Suppressor macrophage treated with lipopolysaccharide for 4 hours (primary cell): ENCODE measurements at places on chromosomes 12 and 14.

DNA sequence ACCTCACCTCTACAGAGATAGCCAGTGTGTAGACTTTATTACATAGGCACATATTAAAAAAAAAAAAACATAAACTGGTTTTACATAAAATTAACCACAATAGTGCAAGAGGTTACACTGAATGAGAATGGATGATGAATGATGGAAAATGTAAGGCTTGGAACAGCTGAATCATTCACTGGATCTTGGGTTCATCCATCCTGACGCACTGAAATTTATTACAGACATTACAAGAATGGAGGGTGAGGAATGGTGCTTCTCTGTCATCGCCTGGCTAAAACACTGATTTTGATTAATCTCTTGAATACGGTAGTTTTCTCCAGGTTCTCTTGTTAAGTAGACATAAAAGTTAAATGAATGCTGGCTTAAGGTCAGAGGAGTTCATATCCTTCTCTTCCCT is 40.0 kb upstream of the GTF2A1 start:
- no peak for DNase-seq

- no peak for DNase-seq
Measured at GRCh38 chr12:48104531-48104930, 1.3 kb downstream of the SENP1 start.

- no peak for DNase-seq
Measured at GRCh38 chr12:26978801-26979200, 35.4 kb downstream of the TM7SF3 start.

- no peak for DNase-seq
Measured at GRCh38 chr14:68033336-68033932, 213.9 kb downstream of the RAD51B start.

DNA sequence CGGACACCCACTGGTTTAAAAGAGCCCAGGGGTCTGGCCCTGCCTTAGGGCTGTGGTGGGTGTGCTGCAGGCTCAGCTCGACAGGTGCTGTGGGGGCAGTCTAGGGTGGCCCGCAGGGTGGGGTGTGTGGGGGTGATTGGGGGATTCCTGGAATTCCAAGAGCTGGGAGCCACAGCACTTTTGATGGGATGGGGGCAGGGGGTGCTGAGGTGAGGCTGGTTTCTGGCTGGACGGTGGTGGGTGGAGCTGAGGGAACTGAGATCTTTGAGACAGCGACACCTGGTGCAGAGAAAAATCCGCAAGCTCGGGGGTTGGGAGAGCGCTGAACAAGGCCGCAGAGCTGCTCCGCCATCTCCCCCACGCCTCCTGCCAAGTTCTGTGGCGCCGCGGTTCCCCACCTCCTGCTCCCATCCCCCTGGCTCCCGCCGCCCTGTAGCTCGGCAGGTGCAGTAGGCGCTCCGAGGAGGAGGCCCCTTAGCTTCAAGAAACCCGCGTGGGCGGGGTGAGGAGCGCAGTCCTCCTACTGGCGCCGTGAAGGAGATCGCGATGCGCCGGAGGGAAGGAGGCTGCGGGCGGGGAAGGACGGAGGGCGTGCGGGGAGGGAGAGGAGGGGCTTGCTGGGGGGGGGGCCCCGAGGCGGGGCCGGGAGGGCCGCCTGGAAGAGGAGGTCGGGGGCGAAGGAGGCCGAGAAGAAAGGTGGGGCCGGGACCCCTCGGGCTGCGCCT is 1.3 kb upstream of the TEDC1 start:
- peak; percentile 70 for DNase-seq

GRCh38 chr12:3319723-3320492 is 171.1 kb upstream of the PRMT8 start:
- DNase-seq = no peak

GRCh38 chr12:27361372-27361771 is 28.7 kb downstream of the BMAL2 start:
- DNase-seq = no peak

DNA sequence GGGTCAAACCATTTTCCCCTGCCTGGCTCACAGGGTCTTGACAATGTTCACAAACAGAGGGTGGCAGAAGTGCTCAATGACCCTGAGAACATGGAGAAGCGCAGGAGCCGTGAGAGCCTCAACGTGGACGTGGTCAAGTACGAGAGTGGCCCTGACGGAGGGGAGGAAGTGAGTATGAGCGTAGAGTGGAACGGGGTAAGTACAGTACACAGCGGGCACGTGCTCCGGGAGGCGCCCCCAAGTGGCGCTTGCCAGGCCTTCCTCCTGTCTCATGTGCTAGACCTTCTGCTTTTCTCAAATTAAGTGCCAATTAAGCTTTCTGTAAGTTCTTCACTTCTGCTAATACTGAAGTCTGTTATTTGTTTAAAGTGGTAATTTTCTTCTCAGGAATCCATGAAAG is 35.9 kb downstream of the XRCC3 start:
- peak; percentile 80 for DNase-seq

DNA sequence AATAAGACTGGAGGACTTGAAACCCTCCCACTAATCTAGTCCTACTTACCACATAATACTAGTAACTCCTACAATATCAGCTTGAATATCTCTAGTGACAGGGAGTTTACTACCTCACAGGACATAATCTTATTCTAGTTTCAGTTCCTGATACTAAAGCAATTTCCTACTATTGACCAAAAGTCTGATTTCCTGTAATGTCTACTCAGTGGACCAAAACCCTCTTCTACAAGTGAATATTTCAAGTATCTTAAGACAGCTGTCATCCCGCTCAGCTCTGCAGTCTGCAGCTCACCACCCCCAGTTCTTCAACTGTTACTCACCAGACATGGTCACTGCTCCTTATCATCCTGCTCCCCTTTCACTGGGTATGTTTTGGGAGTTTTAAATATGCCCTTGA is 70.8 kb upstream of the TMCC3 start:
- no peak for DNase-seq

GRCh38 chr12:13561923-13562322 is 365.4 kb downstream of the EMP1 start:
- no peak for DNase-seq
